ENCODE measurements at places on chromosomes 2 and 18.

DNA sequence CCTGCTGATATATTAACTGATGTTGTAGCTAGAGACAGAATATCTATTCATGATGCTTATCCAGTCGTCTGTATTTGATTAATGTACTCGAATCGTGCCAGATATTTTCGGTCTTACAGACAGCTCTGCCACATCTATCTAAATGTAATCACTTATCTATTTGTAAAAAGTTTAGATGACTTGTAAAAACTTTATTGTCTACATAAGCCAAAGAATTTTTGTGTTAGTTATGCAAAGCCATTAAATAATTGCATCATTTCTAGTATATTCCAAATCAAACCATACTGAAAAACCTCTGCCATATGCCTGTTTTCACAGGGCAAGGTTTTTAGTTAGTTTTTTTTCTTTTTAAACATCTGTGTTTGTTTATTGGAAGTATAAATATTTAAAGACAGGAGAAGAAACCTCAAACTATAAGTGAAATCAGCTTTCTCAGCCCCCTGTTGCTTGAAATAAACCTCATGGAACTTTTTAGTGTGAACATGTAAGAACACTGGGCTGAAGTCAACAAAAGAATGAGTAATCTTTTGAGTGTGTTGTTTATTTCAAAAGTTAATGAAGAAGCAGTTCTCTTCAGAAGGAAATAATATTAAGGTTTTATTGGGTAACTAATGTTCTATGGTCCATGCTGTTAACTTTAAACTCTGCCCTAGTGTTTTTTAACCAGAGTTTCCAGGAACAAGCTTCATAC is 657.6 kb upstream of the SYT4 start:
- DNase-seq: no peak

GRCh38 chr18:33751613-33752221 is 173.7 kb downstream of the ASXL3 start:
- no peak for DNase-seq

DNA sequence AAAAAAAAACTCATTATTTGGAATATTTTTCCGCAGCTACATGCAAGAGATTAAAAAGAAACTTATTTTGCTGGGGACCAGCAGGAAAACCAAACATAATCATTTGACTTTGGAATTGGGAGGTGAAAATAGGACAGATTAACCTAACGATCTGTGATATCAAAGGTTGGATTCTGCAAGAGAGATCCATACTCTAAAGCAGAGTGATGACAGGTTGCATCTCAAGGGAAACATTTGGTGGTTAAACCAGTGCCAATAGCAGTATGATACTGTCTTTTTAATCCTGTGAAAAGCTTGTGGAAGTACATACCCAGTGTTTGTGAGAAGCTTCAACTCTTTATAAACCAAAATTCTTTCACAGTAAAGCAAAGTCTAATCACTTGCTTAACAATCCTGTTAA is 5.3 kb upstream of the IKZF2 start:
- no peak for DNase-seq

DNA sequence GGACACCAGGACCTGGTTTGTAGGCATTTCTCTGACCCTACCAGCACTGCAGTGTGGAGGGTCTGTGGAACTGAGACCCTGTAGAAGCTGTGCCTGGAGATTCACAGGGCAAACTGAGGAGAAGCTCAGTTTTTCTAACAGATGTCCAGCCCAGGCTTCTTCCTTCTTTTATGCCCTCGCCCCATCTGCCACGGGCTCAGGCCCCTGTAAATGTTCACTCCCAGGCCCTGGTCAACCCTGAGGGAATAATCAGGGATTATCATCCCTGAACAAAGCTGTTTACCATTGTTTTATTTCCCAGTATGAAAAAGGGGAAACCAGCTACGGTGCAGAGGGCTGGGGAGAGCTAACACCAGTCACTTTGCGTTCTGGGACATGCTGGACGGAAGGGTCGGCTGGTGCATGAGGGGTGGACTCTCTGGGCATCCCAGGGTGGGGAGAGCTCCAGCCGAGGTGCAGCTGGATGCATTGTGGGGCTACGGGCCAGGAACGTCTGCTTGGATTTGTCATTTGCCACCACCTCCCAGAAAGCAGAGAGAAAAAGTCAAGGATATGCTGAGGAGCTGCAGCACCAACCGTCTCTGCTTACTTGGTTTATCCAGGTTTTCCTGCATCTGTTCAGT is 183.8 kb downstream of the TFCP2L1 start:
- no peak for DNase-seq

DNA sequence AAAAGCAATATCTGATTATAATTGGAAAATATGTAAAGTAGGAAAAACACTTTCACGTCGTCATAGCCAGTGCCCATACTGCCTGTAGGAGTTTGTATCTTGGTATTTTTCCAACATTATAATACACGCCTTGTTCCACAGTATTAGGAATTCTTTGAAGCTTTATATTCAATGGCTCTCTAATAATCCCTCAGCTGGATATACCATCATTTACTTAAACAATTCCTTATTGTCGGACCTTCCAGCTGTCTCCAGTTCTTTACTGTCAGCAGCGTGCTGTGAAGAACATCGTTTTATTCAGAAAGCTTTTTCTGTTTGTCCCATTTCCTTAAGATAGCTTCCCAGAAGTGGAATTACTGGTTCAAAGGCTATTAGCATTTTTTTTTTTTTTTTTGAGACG is 31.7 kb downstream of the ATP6V1C2 start:
- no peak for DNase-seq
